Natural killer cell (primary cell): ENCODE measurements at places on chromosomes 4 and X. TPM values are rescaled to one million over a fixed set of nuclear protein-coding genes. Genes with fewer than 3 reads are reported as not detected.

Gene MORC4
- total RNA-seq = 2.5 TPM

Gene RAI2
- total RNA-seq = not detected

Gene CTPS2
- total RNA-seq = 6.0 TPM

Gene GRIA2
- not detected for total RNA-seq

Gene CFAP99
- not detected for total RNA-seq

Gene GYPA
- total RNA-seq = not detected

Gene IQCM
- total RNA-seq = not detected

Gene MANBA
- total RNA-seq = 38.1 TPM

Gene TRO
- 2.9 TPM for total RNA-seq

Gene HDAC8
- total RNA-seq = 26.6 TPM

DNA sequence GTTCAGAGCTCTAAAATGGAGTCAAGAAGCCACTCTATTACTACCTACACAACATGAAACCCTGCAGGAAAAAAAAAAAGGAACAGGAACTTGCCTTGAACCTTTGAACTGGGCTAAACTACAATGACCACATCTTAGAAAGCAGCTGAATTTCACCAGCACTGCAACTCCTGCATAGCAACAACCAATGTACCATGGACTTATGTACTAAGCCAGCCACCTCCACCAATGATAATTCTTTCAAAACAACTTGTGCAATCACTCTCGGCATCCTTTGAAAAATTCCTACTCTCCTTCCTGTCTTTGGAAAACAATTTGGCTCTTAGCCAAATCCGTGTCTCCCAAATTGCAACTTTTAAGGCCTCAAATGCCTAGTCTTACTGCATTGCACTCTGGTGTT lies 26.8 kb upstream of the FMR1 start:
- DNase-seq = no peak

DNA sequence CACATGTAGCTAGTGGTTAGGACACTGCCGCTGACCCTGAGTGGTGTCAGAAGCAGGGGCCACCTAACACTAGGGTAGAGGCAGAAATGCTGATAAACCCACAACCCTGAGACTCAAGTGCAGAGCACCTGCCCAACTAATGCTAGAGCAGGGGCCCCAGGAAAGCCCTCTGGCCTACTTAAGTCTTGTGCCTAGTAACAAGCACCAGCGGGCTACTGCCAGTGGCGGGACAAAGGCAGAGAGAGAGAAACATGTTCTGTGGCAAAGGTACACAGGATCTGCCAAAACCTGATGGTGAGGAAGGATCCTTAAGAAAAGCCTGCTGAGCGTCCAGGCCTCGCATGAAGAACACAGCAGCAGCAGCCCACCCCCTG lies 172.4 kb downstream of the PRDM5 start:
- DNase-seq = no peak

GRCh38 chrX:15328131-15328530 lies 7.2 kb downstream of the PIGA start:
- no peak for DNase-seq

DNA sequence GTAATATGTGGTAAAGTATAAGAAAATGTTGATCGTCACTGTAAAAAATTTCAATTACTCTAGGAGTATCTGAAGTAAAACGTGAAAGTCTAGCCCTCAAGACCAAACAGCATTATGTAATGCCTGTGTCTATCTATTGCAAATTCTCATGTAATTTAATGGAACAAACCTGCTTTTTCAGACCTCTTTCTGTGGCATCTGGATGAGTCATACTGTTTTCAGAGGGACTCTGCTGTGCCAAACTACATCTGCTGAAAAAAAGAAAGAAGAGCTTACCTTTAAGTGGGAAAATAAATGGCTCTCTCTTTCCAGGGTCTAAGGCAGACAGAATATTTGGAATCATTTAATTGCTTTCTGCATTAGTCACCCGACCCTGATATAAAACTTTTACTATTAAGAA lies 89.8 kb upstream of the ARMCX2 start:
- no peak for DNase-seq

GRCh38 chr4:121255986-121256750 lies 92.0 kb upstream of the TNIP3 start:
- DNase-seq = peak; percentile 24

GRCh38 chr4:186717556-186717955 lies 6.1 kb downstream of the FAT1 start:
- no peak for DNase-seq

- peak; percentile 60 for DNase-seq
Measured at GRCh38 chr4:148216866-148217814, 225.1 kb downstream of the NR3C2 start.

GRCh38 chrX:38960137-38960536 lies 158.9 kb downstream of the MID1IP1 start:
- DNase-seq = no peak

DNA sequence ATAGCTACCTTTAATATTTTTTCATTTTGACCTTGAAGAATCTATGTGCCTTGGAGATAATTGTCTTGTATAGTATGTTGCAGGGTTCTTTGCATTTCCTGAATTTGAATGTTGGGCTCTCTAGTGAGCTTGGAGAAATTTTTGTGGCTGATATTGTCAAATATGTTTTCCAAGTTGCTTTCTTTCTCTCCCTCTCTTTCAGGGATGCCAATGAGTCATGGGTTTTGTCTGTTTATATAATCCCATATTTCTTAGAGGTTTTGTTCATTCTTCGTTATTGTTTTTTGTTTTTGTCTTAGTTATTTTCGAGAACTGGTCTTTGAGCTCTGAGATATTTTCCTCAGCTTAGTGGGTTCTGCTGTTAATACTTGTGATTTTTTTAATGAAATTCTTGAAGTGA lies 20.7 kb downstream of the RAB40AL start:
- DNase-seq = no peak

- DNase-seq = no peak
Measured at GRCh38 chr4:71607780-71608677, 175.8 kb downstream of the GC start.

DNA sequence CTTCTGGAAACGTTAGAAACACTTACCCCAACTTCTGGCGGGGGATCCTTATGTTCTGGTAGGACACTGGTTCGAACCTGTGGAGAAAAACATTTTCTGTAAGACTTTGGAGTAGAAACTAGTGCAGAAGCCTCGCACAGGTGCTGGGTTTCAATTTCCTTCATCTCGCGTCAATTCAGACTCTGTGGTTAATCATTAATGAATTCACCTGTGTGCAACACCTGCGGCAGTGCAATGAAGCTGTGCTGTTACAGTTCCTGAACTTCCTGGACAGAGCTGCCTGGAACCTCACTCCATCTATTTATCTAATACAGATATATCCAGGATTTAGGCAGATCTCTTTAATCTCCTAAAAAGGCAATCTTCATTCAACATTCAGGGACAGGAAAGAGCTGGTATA lies 531.4 kb downstream of the INPP4B start:
- peak; percentile 9 for DNase-seq

DNA sequence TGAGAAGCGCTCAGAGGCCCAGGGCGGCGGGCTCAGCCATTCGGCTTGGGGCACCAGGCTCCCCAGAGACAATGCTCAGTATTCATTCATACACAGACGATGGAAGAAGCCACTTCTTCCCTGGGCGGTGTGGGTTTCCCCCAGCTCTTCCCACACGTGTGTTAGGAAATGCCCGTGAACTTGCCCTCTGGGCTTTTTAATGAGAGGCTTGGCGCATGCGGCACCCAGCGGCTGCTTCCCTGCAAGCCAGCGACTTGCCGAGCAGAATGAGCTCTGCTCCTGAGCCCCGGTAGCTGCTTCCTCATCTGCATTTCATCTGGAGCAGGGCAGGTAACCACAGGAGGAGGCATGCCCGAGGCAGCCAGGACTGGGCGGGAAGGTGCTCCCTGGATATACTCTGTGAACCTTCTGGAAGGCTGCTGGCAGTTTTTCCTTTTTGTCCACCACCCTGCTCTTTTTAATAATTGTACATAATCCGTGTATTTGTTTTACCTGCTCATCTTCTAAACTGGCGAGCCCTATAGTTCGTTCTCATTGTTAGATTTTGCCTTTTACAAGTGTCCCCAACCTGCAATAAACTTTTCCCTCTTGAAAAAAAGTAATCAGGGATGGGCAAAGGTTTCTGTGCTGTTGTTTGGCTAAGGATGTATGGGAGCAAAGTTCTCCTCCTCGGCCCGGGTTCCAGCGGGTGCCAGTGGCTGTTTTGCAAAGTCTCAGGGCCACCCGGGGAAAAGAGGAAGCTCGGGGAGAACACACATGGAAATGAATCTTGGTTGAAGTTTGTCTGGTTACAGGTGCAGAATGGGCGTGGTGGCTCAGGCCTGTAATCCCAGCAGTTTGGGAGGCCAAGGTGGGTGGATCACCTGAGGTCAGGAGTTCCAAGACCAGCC lies 178.8 kb downstream of the DCLK2 start:
- no peak for DNase-seq

GRCh38 chr4:98586291-98586961 lies 72.0 kb downstream of the TSPAN5 start:
- DNase-seq = no peak

DNA sequence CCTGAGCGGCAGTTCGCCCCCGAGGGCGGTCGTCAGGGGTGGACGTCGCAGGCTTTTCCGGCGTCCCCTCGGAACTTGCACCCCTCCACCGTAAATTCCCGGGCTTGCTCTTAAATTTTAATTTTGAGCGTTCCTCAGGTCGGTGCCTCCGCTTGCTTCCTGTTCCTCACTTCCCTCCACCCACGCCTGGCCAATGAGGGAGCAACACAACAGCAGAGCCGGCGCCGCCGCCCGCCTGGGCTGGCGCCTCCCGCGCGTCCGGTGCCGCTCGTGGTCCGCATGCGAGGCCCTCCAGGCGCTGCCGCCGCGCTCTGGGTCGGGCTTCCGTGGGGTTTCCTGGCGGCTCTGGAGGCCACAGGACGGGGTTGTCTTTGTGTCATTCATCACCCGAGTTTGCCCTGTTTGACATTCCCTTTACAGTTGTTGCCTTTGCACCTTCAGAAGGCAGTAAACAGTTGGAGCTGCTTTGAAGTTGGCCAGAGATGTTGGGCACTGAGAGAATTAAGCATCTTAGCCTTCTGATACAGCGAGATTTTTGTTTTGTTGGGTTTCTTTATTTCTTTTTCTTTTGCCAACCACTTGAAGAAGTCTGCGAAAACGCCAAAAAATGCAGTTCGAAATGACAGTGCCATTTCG lies 692 bp downstream of the SPCS3 start:
- peak; percentile 93 for DNase-seq

GRCh38 chr4:4889781-4890180 lies 30.3 kb downstream of the MSX1 start:
- no peak for DNase-seq

- DNase-seq = no peak
Measured at GRCh38 chr4:26583538-26583864, 383 bp upstream of the TBC1D19 start.

DNA sequence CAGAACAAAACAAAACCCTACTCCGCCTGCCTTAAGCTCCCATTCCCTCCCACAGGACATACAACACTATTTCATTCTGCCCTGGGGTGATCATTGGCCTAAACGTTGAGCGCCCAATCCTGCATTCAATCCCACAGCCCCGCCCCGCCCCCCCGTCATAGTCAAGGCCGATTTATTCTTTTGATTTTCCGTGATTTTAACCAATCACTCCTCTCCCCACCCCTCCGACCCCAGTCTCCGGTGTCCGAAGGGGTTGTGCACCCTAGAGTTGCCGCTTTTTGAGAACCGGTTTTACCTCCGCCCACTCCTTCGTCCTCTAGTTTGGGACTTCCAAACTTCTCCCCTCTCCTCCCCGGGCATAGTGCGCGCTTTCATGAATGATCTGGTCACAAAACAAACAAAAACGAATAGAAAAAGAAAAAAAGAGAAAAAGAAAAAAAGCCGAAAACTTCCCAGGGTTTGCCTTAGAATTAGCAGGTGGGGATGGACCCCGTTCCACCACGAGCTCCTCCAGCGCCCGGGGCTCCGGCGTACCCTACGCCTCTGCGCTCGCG lies 446 bp upstream of the UBE2A start:
- DNase-seq = no peak

DNA sequence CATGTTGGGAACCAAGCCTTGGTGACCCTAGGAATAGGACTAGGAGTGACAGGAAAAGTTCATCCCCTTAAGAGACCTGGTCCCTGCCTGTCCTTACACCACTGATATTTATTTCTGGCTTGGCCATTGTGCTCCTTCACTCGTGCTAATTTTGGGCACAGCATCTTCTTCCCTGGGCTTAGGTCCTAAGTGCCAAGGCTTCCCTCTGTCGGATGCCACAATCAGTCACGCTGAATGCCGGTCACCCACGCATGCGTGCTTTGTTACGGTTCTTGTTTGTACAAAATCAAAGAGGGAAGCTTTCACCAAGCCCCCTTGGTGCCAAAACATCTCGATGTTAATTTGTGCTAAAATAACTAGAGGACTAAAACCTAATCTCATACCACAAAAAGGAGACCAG lies 17.4 kb upstream of the MAP3K15 start:
- DNase-seq = no peak
